Skeletal muscle tissue (tissue), 5 donors: ENCODE measurements at places on chromosomes 2 and 18. TPM values are rescaled to one million over a fixed set of nuclear protein-coding genes. Genes with fewer than 3 reads are reported as not detected.

KCNG2 gene
- total RNA-seq = 0.52 TPM

LINC00305 gene
- total RNA-seq = not detected

RIT2 gene
- total RNA-seq = not detected

DBI gene
- total RNA-seq = 76.7 TPM

CAPN13 gene
- total RNA-seq = not detected

SCYGR4 gene
- not detected for total RNA-seq

DPY30 gene
- 25.1 TPM for total RNA-seq
